ENCODE measurements at places on chromosomes 5 and 9.
A peak's percentile ranks its signal among the peaks of the same experiment; 100 is the strongest.

DNA sequence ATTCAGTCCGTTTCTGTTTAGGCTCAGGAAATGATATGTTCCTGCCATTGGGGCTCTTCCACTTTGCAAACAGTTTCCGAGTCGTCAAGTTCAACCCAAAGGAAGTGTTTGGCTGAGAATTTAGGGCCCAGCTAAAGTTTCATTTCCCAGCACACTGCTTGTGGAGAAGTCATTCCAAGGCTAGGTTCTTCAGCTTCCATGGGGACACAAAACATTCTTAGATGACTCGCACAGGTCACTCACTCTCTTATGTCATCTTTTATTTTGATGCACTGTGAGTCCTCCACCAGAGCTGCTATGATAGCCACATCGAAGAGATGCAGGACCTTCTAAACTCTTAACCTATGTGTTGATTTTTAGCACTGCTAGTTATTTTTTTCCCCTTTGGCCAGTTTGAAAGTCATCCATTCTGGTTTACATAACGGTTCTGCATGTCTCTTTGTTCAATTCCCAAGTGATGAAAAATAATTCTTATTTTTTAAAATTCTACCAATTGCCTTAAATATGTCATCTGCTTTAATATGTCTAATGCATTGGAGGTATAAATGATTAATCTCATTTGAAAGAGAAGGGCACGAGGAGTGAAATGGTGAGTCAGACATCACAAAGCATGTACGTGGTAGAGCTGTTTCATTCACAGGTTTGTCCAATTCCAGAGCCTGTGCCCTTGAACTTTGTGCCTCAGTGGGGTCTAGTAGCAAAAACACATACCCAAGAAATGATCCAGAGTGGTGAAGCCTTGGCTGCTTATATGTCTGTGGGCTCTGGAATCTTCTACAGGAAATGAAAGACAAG, 84.3 kb downstream of the ZNF462 start:
- no peak for DNase-seq

GRCh38 chr5:1477341-1477740, 32.1 kb upstream of the SLC6A3 start:
- DNase-seq = no peak

DNA sequence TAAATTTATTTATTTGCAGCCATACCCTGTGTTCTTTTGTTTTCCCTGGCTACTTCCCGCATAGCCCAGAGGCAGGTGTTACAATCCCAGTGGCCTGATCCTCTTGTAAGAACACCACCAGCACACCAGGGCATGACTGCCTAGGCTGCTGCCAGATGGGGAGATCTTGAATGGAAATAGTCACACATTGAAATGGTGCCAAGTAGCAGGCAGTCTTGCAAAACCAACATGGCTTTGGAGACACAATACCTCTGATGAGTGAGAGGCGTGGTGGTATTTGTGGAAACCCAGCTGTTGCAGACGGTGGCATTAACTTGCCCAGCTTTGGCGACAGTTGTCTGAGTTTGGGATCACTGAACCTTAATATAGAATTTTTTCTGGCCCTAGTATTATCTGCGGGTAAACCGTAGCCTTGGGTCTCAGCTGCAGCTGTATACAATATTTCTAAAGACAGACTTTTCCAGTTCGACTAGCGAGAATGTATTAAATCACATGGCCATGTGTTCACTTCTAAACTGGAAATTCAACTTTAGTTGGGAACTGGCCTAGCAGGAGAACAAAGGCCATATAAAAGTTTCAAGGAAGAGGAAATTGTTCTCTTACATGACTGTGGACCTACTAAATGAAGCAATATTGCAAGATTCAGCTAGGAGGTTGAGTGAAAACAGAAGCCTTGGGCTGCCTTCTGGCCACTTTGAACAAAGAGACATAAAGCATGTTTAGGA, 277.0 kb downstream of the SMARCA2 start:
- DNase-seq = no peak

DNA sequence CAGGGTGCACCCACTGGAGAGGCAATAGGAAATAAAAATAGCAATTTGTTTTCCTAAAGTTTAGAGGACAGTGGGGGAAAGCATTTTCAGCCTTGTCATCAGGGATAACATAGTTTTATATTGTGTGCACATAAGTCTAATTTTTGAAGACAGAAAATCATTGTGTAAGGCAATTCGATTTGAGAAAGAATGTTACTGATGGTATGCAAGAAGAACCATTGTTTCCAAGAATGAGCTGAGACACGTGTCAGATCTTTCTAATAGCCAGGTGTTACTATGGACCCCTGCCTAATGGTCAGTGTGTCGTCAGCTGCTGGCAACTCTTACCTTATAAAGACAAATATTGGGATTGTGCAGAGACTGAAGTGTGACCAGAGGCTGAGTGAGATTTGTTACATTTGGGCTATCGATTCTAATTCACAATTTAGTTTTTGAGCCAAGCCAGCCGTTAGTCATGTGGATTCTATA, 67.1 kb upstream of the PPP2R2B start:
- no peak for DNase-seq

GRCh38 chr5:97764700-97765099, 581.7 kb upstream of the RIOK2 start:
- DNase-seq = no peak

- peak; percentile 36 for DNase-seq
Observed at GRCh38 chr9:85522459-85523092, 219.2 kb downstream of the AGTPBP1 start.
